Vagina (tissue), 2 donors: ENCODE measurements at places on chromosomes 7 and 10. TPM values are rescaled to one million over a fixed set of nuclear protein-coding genes. Genes with fewer than 3 reads are reported as not detected.

LCOR gene
- total RNA-seq, result 85.2 TPM

BICC1 gene
- 15.2 TPM for total RNA-seq

HOXA9 gene
- total RNA-seq, result 13.0 TPM

STAMBPL1 gene
- total RNA-seq, result 15.7 TPM

ANTXRL gene
- not detected for total RNA-seq

NPFFR1 gene
- not detected for total RNA-seq

CFAP46 gene
- not detected for total RNA-seq

EVX1 gene
- 2.5 TPM for total RNA-seq

NANOS1 gene
- total RNA-seq, result not detected

PBLD gene
- total RNA-seq, result 1.2 TPM

DLX6 gene
- total RNA-seq, result not detected
